HFF-Myc (cell line): ENCODE measurements at places on chromosomes 1 and 21.

GRCh38 chr1:47161298-47162040 is 24.2 kb downstream of the CYP4A22 start:
- no peak for DNase-seq

DNA sequence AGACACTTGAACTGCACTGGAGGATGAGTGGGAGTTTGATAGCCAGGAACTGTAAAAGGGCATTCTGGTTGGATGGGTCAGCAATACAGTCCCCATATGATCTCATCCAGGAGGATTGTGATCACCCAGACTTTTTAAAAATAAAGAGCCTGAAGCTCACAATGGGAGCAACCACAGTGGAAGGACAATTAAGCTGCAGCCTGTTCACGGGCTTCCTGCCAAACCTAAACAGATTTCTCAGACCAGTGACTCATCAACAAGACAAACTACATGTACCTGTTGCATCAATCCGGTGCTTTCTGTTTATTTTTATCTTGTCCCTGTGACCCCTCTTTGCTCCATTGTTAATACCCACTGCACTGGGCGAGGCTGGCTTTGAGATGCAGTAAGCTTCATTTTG is 52.3 kb downstream of the PAPPA2 start:
- no peak for DNase-seq

DNA sequence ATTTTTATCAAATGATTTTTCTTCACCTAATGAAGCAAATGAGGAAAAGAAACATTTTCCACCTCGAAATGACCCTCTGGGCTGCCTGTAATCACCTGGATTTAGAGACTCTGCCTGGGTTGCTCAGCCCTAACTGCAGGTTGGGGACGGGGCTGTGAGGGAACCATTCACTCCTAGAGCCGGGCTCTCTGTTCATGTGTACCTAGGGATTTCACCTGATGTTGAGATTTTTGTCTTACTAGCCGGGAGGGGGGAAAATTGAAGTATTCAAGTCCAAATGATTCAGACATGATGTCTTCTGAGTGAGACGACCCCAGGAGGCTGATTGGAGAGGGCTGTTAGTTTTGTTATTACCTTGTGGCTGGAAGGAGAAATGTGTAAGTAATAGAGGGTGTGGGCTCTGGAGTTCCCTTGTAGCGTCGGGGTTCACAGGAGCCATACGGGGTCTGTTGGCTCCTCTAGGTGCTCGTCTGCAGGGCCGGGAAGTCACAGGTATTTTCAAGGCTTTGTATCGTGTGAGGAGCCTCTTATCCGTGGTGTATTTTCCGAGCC is 42.3 kb upstream of the PWP2 start:
- no peak for DNase-seq

- DNase-seq = no peak
These were observed 38.7 kb downstream of the SNX7 start for GRCh38 chr1:98700228-98700627.

DNA sequence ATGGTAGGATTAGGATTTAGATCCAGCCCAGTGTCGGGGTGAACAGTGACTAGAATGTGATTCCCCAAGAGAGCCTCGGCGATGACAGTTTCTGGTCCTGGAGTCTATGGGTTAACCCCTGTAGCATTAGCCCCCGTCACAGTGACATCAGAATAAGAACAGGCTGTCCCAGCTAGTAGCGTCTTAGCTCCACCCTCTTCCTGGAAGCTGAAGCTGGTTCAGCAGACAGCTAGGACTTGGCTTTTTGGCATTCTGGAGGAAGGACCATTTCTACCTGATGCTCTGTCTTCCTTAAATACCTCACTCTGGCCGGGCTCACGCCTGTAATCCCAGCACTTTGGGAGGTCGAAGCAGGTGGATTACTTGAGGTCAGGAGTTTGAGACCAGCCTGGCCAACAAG is 5.0 kb downstream of the NDUFS2 start:
- DNase-seq = no peak

- DNase-seq = peak; percentile 69
These were observed 742 bp downstream of the P3H1 start for GRCh38 chr1:42765832-42766740.

- DNase-seq = no peak
These were observed 75.1 kb downstream of the SPSB1 start for GRCh38 chr1:9367806-9368205.
